Spinal cord (tissue), 10 donors: ENCODE measurements at places on chromosomes 2 and 18. TPM values are rescaled to one million over a fixed set of nuclear protein-coding genes. Genes with fewer than 3 reads are reported as not detected.

GRCh38 chr2:219058541-219059374 is 2.0 kb downstream of the IHH start:
- H3K4me1 ChIP-seq, result peaks cover 40% of the 10 kb centered on the region
- peaks cover 89% of the 10 kb centered on the region for H3K27me3 ChIP-seq
- H3K4me3 ChIP-seq, result no peak overlapping the region
- no peak for DNase-seq
- H3K36me3 ChIP-seq, result peaks cover 5% of the 10 kb centered on the region
- H3K27ac ChIP-seq, result no peak overlapping the region

GRCh38 chr2:215831296-215831913 is 181.9 kb downstream of the MREG start:
- H3K4me1 ChIP-seq, result no peaks in the 10 kb centered on the region
- H3K27ac ChIP-seq, result peak overlapping the region; percentile 57
- H3K4me3 ChIP-seq, result no peak overlapping the region
- H3K27me3 ChIP-seq, result no peaks in the 10 kb centered on the region

GRCh38 chr2:50777954-50778353 is 254.0 kb downstream of the NRXN1 start:
- H3K27ac ChIP-seq, result no peak overlapping the region
- no peaks in the 10 kb centered on the region for H3K27me3 ChIP-seq
- H3K4me1 ChIP-seq, result no peaks in the 10 kb centered on the region
- no peak overlapping the region for H3K4me3 ChIP-seq
- DNase-seq, result no peak
- no peaks in the 10 kb centered on the region for H3K36me3 ChIP-seq

- H3K36me3 ChIP-seq, result no peaks in the 10 kb centered on the region
- H3K27me3 ChIP-seq, result no peaks in the 10 kb centered on the region
- no peak for DNase-seq
- no peaks in the 10 kb centered on the region for H3K4me1 ChIP-seq
Measured at GRCh38 chr18:35029770-35030169, 11.4 kb upstream of the MAPRE2 start.

COPS8 gene
- total RNA-seq, result 124 TPM

DNA sequence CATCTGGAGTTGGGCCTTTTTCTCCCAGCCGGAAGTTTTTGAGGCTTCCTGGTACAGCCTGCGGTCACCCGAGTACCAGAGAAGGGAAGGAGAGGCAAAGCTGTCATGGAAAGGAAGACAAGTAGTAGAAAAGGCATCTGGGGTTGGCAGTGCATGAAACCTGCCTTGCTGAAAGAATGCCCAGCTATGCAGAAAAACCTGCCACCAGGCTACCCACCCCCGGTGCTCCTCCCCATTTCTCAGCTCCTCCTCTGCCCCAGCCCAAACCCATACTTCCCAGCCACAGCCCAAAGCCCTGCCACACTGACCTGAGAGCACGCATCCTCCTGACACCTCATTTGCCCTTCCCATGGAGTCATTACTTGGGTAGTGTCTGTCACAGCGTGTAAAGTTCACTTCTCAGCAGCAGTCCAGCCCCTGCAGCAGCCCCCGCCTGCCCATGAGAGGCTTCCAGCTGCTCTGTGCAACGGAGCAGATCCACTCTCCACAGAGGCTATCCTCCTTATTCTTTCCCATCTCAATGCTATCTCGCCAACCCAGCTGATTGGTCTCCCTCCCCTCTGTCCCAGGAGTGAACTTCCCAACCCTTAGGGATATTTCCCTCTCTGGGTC is 40.4 kb upstream of the MAL start:
- DNase-seq, result no peak
- H3K27me3 ChIP-seq, result peaks cover 3% of the 10 kb centered on the region
- H3K4me3 ChIP-seq, result no peak overlapping the region
- no peak overlapping the region for H3K27ac ChIP-seq
- H3K36me3 ChIP-seq, result no peaks in the 10 kb centered on the region

DNA sequence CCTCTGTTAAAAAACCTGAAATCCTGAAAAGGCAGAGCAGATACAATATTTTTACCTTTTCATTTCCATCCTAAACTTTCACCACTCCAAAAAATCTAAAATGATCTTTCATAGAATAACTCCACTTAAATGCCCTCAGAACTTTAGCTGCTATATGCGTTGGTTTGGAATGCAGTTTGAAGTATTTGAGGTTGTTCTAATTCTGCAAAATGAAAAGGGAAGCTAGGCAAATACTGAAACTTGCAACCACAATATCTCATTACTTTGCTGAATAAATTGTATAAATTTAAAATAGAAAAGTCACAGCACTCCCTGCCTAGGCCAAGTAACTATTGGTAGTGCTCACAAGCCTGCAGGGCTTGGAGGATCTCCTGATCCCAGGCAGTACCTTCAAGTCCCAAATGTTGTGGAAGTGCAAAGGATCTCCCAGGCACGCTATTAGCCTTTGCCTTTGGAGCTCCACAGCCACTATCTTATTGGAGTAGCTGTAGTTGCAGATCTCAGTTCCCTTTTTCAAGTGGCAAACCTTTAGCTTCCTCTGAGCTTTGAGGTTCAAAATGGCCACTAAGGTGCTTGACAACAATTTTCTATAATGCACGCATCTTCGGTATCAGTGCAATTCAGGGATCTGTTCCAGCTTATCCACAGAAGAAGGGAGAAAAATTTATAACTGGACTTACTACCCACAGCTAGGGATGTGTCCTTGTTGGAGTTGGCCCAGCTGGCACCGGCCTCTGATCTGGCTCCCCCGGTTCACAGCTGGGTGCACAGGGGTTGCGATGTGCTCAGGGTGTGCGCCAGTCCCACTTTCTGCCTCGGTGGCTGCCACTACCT is 43.4 kb upstream of the ANKRD62 start:
- H3K36me3 ChIP-seq, result no peaks in the 10 kb centered on the region
- H3K4me1 ChIP-seq, result no peaks in the 10 kb centered on the region
- H3K4me3 ChIP-seq, result no peak overlapping the region
- no peak overlapping the region for H3K27ac ChIP-seq

ABHD1 gene
- total RNA-seq, result 0.79 TPM

GLI2 gene
- 5.0 TPM for total RNA-seq

C2orf69 gene
- 24.7 TPM for total RNA-seq

GRCh38 chr18:74996996-74997395 is 211.9 kb downstream of the PTGR3 start:
- H3K4me1 ChIP-seq, result no peaks in the 10 kb centered on the region
- DNase-seq, result no peak
- H3K36me3 ChIP-seq, result no peaks in the 10 kb centered on the region
- no peaks in the 10 kb centered on the region for H3K27me3 ChIP-seq

LOXHD1 gene
- 0.20 TPM for total RNA-seq

- H3K4me1 ChIP-seq, result no peaks in the 10 kb centered on the region
- no peak overlapping the region for H3K4me3 ChIP-seq
- H3K36me3 ChIP-seq, result no peaks in the 10 kb centered on the region
- no peak for DNase-seq
Measured at GRCh38 chr2:102313025-102313424, 1.7 kb downstream of the IL1RL1 start.

DNA sequence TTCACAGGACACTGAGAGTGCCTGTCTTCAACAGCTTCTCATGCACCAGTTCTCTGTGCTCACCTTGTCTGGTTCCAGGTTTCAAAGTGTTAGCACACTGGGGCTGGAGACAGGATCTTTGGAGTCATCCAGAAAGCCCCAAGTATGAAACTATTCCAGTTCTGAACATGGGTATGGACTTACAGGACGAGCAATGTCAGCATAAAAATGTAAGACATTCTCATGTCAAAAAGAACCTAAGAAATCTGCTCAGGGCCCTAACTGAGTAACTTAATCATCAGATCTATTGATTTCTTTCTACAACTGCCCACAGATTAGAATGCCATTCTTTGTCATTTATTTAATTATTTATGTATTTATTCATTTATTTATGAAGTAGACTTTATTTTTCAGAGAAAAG is 184.5 kb downstream of the AGPS start:
- H3K4me3 ChIP-seq, result no peak overlapping the region
- no peak overlapping the region for H3K27ac ChIP-seq
- no peaks in the 10 kb centered on the region for H3K36me3 ChIP-seq
- DNase-seq, result no peak
- peaks cover 3% of the 10 kb centered on the region for H3K4me1 ChIP-seq

GRCh38 chr2:240832205-240832727 is 12.2 kb upstream of the KIF1A start:
- H3K36me3 ChIP-seq, result no peaks in the 10 kb centered on the region
- H3K4me3 ChIP-seq, result peak overlapping the region; percentile 27
- no peak overlapping the region for H3K27ac ChIP-seq
- H3K4me1 ChIP-seq, result peaks cover 33% of the 10 kb centered on the region

SLC19A3 gene
- total RNA-seq, result 2.8 TPM

DNA sequence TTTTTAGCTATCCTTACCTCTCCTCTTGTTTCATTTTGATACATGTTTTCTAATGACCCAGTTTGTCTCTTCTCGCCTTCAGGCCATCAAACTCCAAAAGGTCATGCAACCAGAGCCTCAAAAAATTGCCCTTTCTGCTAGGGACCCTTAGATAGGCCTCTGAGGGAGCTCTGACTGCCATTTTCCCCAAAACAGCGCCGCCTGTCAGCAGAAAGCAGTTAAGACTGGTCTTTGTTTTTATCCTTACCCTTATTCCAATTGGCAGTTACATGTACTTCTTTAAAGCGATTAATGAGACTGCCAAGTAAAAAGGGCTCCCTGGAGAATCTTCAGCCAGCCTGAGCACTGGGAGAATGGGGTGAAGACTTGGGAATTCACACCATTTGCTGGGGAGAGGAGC is 55.1 kb upstream of the RIT2 start:
- no peaks in the 10 kb centered on the region for H3K27me3 ChIP-seq
- H3K4me3 ChIP-seq, result no peak overlapping the region
- no peaks in the 10 kb centered on the region for H3K36me3 ChIP-seq
- no peaks in the 10 kb centered on the region for H3K4me1 ChIP-seq
- H3K27ac ChIP-seq, result no peak overlapping the region

GRCh38 chr2:11701751-11702301 is 31.8 kb upstream of the NTSR2 start:
- no peaks in the 10 kb centered on the region for H3K36me3 ChIP-seq
- peak; percentile 45 for DNase-seq
- no peak overlapping the region for H3K27ac ChIP-seq
- H3K4me1 ChIP-seq, result peaks cover 18% of the 10 kb centered on the region
- H3K4me3 ChIP-seq, result no peak overlapping the region
- H3K27me3 ChIP-seq, result peaks cover under 1% of the 10 kb centered on the region

- no peak overlapping the region for H3K4me3 ChIP-seq
- H3K36me3 ChIP-seq, result no peaks in the 10 kb centered on the region
- no peak overlapping the region for H3K27ac ChIP-seq
- H3K27me3 ChIP-seq, result no peaks in the 10 kb centered on the region
Measured at GRCh38 chr18:50622865-50623393, 63.0 kb downstream of the MAPK4 start.

DNA sequence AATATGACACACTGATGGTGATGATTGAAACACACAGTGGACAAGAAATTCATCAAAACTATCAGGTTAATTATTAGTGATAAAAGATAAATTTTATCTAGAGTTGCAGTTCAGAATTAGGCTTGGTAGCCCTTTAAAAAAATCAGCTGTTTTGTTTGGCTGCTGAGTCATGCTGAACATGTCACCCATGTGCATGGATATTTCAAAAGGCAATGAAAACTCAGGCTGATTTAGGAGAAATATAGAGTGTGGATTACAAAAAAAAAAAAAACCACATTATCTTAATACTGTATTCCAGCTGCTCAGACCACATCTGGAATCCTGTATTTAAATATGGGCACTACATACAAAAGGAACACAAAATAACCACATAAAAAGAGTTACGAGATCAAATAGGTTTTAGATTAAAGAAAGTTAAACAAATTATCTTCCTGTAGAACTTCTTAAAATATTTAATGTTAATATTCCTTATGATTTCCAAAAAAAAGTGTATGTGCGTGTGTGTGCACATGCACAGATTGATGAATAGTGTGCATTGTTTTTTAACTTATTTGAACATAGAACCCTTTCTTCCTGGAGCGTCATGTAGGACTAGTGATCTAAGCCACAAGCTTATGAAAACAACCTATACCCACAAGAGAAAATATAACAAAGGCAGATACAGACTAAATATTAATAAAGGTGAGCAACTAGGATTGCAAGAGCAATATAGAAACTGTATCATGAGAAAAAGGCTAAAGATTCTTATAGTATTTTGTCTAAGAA is 186.2 kb downstream of the STK39 start:
- no peak overlapping the region for H3K4me3 ChIP-seq
- no peaks in the 10 kb centered on the region for H3K4me1 ChIP-seq
- no peak overlapping the region for H3K27ac ChIP-seq

- H3K4me1 ChIP-seq, result peaks cover 11% of the 10 kb centered on the region
- peaks cover 5% of the 10 kb centered on the region for H3K36me3 ChIP-seq
Measured at GRCh38 chr2:130891966-130892365, 55.3 kb downstream of the ARHGEF4 start.

DNA sequence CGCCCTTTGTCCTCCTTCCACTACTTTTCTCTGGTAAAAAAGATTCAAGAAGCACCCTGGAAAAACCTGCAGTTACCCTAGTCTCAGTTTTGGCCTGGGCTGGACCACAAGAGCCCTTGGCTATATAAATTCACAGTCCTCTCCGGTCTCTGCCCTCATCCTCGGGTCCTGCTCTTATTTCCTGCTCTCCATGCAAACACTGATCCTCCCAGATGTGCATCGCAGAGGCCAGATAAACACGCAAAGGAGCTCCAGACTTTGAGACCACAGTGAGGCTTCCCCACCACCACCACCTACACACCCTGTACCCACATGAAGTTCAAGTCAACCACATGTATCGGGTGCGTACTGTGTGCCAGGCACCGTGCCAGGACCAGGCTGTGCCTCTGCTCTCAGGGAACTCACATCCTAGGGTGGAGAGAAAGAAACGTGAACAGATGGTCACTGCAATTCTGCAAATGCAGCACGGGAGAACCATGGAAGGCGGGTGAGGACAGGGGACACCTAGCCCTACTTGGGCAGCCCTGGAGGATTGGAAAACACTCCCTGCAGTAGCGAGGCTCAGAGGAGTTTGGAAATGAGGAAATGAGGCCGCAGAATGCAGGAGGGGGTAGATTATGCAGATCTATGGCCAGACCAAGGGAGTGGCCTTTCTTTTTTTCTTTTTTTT is 7.4 kb downstream of the CTDSP1 start:
- DNase-seq, result peak; percentile 71
- peak overlapping the region; percentile 98 for H3K27ac ChIP-seq
- H3K27me3 ChIP-seq, result no peaks in the 10 kb centered on the region
- H3K4me1 ChIP-seq, result peaks cover 44% of the 10 kb centered on the region
- H3K4me3 ChIP-seq, result peak overlapping the region; percentile 69
- H3K36me3 ChIP-seq, result peaks cover 34% of the 10 kb centered on the region

TNFRSF11A gene
- total RNA-seq, result 1.8 TPM

DNA sequence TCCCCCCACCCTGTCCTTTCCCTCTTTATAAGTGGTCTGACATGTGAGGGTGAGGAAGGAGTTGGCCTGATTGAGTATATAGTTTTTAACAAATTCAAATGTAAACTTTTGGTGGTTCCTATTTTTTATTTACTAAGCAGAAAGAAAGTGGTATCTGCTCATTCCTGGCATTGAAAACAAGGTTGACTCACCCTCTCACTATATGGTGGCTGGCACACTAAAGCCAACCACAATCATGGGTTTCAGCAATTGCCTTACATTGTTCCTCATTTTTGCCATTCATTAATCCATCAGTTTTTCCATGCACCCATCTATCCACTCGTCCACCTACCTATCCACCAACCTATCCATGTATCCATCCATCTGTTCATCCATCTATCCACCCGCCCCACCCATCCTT is 75.4 kb upstream of the IGFBP5 start:
- H3K4me1 ChIP-seq, result peaks cover 9% of the 10 kb centered on the region
- no peak overlapping the region for H3K4me3 ChIP-seq
- no peak for DNase-seq

SKA1 gene
- 4.8 TPM for total RNA-seq

EVX2 gene
- total RNA-seq, result 0.59 TPM

- H3K27ac ChIP-seq, result no peak overlapping the region
- no peaks in the 10 kb centered on the region for H3K27me3 ChIP-seq
- no peak overlapping the region for H3K4me3 ChIP-seq
- no peaks in the 10 kb centered on the region for H3K4me1 ChIP-seq
Measured at GRCh38 chr18:67282796-67283195, 233.7 kb downstream of the DSEL start.
